GM03348 (cell line): ENCODE measurements at places on chromosomes 7 and 10.

GRCh38 chr10:132114953-132115520 is 49.3 kb downstream of the JAKMIP3 start:
- no peak for DNase-seq

DNA sequence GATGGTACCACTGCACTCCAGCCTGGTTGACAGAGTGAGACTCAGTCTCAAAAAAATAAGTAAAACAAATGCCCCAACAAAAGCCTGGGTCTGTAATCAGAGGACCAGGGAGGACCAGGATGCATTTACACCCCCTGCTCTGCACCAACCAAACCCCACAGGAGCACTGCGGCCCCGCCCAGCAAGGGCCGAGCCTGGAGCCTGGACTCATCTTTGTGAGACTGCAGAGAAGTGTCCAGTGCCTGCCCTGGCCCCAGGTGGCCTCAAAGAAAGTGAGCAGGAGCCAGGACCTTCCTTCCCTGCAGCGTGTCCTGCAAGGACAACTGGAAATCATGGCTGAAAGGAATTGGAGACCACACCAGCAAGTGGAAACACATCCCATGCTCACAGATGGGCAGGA is 31.6 kb downstream of the KNDC1 start:
- DNase-seq = no peak

GRCh38 chr7:27147199-27148030 is at the start of gene HOXA6:
Gene HOXA6 (minus strand): TSS chr7:27147774. CDS start chr7:27147749, 25 bp downstream.
- peak; percentile 82 for DNase-seq

GRCh38 chr7:137873979-137874777 is 27.4 kb upstream of the DGKI start:
- peak; percentile 75 for DNase-seq

DNA sequence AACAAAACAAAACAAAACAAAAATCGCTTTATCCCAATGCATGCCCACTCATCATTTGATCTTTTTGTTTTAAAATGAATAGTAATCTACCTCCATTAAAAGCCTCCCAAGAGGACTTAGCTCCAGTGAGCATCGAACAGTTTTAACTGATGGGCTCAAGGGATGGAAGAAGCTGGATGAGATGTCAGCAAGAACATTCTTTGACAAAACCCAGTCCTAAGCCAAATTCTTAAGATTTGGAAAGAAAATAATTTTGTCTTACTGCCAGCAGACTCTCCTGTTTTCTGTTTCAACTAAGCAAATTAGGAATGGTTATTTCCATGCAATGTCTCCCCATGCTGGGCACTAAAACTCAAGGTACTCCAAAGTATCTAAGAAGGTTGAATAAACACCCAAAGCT is 127.3 kb downstream of the RNLS start:
- peak; percentile 27 for DNase-seq

DNA sequence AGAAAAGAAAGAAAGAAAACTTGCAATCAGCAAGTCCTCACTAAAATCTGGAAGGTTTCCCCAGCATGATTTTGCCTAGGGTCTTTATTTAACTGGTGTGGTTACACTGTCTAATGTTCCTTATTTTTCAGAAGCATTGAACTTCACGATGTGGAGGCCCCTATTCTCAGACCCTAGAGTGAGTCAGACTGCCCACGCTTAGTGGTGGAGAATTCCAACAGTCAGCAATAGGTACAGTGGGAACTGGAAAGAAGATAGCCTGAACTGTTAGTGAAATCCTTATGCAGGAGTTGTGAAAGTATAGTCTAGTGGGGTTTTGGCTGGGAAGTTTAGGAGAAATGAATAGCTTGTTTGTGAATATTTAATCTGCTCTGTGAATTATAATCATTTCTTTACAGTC is 115.0 kb downstream of the FZD1 start:
- DNase-seq = no peak

GRCh38 chr7:80124526-80125264 is 9.9 kb upstream of the GNAI1 start:
- no peak for DNase-seq

DNA sequence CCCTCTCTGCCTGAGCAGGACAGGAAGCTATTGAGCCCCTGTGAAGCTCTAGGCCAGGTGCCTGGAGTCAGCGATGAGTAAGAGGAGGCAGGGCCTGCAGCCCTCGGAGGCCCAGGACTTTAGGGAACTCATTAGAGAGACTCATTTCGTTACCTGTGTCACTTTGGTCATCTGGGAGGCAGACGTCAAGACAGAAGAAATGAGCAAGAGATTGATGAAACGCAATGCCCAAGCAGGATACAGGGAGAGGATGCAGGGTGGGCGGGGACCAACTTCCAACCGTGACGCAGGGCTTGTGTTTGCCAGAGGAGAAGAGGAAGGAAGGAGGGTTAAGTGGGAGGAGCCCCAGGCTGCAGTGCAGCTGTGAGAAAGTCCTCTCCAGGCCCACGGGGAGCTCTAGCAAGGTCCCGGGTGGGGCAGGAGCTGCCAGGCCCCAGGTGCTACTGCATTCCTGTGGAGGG is 26.4 kb upstream of the GNA12 start:
- peak; percentile 42 for DNase-seq

DNA sequence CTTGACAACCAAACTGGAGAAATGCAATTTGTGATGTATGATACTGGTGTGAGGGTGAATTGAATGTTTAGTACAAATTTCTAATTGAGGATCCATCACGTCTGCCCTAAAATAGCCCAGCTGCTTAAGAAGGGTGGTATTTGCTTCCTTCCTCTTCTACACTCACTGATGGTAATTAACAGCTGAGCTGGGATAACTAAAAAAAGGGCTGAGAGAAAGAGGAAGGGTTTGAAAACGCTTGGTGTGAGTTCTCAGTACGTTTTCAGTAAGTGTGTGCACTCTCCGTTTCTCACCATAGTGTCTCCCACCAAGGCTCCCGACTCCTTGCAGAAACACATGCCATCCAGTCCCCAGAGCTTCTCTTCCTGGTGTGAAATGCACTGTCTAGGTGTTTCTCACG is 54.3 kb downstream of the MAP3K8 start:
- DNase-seq = no peak

- DNase-seq = peak; percentile 83
Measured at GRCh38 chr7:73734619-73735527, 3.7 kb downstream of the ABHD11 start.

GRCh38 chr7:154767142-154767541 is 235.8 kb downstream of the PAXIP1 start:
- DNase-seq = no peak

DNA sequence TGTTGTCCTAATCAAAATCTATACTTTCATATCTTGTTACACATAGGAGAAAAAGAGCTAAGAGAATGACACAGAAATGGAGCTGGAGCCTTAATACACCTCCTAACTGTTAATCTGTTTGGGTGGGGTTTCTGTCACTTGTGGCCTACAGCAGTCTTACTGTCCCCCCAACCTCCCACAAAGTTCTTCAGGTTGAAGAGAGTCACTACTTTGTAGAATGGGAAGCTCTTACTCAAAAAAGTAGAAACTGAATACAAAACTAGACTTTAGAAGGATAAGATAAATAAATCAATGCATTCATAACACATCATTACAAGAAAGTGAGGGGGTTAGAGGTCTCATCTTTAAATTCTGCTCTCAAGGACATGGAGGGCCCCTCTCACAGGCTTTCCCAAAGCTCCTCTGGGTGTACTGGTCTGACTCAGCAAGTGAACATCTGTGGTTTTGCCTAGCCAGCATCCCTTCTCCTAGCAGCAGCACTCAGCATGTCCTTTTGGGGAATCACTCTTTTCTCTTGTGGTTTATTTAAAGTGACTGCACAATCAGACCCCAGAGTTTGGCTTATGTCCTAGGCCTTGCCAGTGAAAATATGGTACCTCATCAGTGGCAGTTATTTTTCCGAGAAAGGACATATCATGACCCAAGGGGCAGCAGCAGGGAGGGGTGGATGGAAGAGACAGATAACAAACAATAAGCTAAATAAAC is 2.0 kb upstream of the BLVRA start:
- peak; percentile 86 for DNase-seq

- peak; percentile 93 for DNase-seq
Measured at GRCh38 chr10:101779544-101780186, 3.6 kb downstream of the NPM3 start.

- DNase-seq = no peak
Measured at GRCh38 chr10:30404540-30404939, 29.4 kb upstream of the MAP3K8 start.

GRCh38 chr10:13628661-13629060 is 41.9 kb downstream of the PRPF18 start:
- no peak for DNase-seq

DNA sequence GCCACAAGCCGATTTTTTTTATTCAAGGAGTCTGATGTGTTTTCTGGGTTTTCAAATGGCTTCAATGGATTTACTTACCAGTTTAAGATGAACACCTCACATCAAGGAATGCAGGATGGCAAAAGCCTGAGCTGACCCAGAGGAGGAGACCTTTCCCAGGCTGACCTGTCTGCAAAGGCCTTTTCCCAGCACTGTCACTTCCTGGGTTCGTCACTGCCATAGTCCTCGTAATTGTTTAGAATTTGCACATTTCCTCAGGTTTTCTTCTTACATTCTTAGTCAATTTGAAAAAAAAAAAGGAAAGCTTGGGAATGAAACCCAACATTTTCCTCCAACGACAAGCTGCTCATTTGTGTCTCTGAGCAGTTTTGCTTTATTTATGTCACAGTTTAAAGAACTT is 42.0 kb downstream of the PTER start:
- DNase-seq = no peak

- peak; percentile 2 for DNase-seq
Measured at GRCh38 chr10:27512548-27512947, 8.4 kb downstream of the RAB18 start.

GRCh38 chr10:117271427-117271826 is 30.5 kb downstream of the SLC18A2 start:
- DNase-seq = no peak

- no peak for DNase-seq
Measured at GRCh38 chr10:93337309-93337721, 144.8 kb downstream of the MYOF start.

DNA sequence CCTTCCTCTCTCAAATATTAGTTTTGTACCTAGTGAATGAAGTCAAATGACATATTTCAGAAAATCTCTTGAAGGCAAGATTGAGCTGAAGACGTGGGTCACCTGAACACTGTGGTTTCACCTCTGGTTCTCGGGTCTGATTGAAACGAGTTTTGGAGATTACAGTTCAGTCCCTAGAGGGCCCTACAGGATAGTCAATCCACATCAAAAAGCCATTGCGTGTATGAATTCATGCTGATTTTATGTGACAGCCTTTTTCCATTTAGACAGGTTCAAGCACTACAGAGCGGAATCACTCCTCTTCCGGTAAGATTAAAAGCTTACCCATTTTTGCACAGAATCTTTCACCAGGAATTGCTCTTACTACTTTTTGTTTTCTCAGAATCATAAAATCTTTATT is 62.2 kb downstream of the VIM start:
- DNase-seq = peak; percentile 19

DNA sequence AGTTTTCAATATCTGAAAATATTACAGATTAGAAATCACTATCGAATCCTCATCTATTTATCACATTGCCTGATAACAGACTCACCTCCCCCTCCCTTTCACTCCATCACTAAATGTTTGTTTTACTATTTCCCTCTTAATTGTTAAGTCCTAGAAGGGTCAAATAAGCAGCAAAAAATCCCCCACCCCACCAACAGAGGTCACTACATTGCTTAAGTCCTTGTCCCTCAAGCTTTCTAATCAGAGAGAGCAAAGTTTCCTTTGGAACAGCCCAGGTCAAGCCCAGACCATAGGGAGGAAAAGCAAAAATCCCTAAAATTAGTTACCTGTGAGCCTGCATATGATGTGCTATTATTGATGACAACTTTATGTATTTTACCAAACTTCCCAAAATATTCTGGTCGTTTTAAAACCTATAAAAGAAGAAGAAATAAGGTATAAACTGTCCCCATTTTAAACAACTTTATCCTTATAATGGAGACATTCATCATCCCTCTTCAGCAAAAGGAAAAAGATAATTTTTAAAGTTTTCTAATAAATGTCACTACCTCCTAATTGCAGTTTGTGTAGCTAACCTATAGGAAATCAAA is 95.0 kb downstream of the CNOT4 start:
- peak; percentile 16 for DNase-seq

GRCh38 chr7:29607259-29607658 is 43.6 kb downstream of the PRR15 start:
- no peak for DNase-seq

DNA sequence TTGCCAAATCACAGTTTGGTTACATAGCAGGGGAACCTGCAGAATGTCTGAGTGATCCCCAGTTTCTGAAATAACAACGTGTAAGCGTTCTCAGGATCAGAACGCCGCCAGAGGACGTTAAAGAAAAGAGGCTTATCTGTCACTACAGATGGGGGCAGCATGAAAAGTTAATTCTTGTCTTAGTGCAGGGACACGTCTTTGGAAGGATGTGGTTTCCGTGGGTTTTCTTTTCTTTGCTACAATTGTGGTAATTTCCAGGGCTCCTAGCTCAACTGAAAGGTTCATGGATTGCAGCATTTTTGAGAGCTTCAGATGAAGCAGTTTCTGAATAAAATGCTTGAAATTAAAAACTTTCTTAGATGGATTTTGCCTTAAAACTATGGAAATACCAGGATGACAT is 106.6 kb downstream of the PRKCQ start:
- no peak for DNase-seq

DNA sequence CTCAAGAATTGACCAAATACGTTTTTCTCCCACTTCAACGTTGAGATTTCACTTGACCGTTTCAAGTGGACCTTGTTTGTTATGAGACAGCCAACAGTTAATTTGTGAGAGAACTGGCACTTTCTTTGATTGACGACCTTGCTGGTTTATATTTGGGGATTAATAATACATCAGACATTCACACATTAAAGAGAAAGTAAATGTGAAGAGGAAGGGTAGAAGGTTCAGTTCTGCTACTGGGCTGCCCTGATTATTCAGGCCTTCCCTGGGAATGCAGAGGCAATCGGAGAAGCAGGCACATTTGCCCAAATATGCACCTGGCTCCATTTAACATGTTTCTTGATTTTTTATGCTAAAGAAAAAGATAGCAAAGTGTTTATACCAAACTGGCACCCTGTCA is 114.1 kb downstream of the POU6F2 start:
- DNase-seq = no peak

GRCh38 chr7:133778472-133778871 is 348.7 kb upstream of the LRGUK start:
- DNase-seq = no peak

- DNase-seq = no peak
Measured at GRCh38 chr7:155429651-155430050, 28.3 kb upstream of the EN2 start.

DNA sequence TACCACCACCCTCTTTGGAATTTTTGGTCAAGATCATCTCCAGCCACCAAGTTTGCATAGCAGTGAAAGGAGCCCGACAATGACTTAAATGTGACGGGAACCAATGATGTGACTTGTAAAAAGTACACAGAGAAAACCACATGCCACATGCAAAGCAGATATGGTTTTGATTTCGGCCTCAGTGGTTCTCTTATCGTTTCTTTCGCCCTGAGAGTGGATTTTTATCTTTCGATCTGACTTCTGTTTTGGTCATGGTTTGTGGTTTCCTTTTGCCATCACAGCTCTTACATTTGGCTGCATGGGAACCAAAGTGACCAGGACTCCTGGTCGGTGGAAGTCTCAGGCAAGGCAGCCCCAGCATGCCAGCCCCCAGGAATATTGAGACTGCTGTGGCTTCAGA is 31.5 kb downstream of the TCF7L2 start:
- no peak for DNase-seq

GRCh38 chr10:10831085-10831484 is 186.6 kb upstream of the CELF2 start:
- DNase-seq = peak; percentile 59
